ENCODE measurements at places on chromosomes 6 and 20.

DNA sequence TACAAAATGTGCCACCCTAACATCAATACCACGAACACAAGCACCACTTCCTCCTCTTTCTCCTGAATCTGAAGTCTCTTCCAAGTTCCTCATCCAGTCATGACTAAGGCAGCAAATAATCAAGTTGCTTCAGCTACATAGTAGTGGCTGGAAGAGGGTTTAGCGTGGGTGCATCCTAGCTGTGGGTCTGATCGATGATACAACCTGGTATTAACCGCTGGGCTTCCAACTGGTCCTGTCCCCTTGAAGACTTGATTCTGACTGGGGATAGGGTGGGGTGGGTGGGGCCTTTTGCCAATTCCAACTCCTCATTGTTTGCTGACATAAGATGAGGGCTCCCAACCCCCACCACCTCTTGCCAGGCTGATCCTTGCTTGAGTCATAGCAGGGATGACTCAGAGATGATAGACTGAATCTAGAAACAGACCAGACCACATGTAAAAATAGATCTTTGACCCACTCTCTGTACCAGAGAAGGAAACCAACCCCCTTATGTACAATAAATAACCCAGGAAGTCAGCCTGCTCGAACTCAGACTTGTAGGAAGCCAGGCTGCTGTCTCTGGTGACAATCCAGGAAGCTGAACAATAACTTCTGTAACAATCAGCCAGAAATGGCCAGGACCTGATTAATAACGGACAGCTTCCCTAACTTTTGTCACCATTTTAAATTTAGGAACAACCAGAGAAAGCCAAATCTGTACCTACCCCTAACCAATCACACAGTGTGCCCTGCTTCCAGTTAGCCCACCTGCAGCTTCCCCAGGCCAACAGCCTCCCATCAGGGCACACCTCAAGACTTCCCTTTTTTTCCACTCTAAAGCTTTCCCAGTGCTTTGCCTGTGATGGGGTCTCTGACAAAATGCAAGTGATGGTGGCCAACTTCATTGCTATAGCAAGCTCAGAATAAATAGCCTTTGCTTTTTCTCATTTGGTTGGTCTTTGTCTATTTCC, 68.9 kb upstream of the FAM184A start:
- peak; percentile 90 for DNase-seq

GRCh38 chr20:64101731-64102621, 5.4 kb downstream of the NPBWR2 start:
- DNase-seq, result no peak

GRCh38 chr6:53377793-53378192, 29.0 kb upstream of the ELOVL5 start:
- no peak for DNase-seq

GRCh38 chr6:166540631-166541331, 45.7 kb downstream of the RAMACL start:
- no peak for DNase-seq

DNA sequence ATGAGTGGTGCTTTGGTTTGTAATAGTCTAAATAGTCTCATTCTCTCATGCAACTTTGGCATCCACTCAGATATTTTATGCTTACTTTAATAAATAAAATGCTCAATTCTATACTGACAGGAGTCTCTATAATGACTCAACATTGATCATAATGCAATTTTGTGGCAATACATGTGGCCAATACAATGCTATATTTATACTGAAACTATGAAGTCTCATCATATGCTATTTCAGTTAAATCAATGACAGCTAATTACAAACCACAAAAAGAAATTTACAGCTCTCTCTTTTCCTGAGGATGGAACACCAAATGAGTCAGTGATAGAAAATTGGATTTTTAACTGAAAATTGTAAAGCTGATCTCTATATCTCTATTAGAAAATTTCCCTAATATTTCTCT, 77.1 kb downstream of the WASF1 start:
- no peak for DNase-seq

DNA sequence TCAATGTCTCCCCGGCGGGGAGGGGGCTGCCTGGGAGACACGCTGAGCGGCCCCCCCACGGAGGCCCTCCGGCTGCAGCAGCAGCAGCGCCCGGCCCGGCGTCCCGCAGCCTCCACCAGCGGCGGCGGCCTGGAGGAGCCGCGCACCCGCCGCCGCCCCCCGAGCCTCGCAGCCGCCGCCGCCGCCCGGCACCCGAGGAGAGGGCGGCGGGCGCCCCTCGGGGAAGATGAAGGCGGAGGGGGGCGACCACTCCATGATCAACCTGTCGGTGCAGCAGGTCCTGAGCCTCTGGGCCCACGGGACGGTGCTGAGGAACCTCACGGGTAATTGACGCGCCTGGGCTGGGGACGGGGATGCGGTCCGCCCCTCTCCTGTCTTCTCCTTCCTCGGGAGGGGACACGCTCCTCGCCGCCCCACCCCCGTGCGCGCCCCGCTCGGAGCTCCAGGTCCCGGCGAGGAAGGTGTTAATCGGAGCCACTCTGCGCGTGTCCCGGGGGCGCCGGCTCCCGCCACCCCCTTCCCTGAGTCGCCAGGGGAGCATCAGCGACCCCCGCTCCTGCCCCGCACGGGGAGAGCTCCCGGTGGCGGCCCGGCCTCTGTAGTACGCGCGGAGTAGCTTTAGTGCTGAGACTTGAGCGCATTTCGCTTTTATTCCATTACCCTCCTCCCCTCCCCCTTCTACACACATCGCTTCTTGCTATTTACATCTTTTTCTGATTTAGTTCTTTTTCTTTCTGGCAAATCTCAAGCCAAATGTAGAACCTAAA, 686 bp downstream of the TMEM170B start:
- DNase-seq, result no peak

DNA sequence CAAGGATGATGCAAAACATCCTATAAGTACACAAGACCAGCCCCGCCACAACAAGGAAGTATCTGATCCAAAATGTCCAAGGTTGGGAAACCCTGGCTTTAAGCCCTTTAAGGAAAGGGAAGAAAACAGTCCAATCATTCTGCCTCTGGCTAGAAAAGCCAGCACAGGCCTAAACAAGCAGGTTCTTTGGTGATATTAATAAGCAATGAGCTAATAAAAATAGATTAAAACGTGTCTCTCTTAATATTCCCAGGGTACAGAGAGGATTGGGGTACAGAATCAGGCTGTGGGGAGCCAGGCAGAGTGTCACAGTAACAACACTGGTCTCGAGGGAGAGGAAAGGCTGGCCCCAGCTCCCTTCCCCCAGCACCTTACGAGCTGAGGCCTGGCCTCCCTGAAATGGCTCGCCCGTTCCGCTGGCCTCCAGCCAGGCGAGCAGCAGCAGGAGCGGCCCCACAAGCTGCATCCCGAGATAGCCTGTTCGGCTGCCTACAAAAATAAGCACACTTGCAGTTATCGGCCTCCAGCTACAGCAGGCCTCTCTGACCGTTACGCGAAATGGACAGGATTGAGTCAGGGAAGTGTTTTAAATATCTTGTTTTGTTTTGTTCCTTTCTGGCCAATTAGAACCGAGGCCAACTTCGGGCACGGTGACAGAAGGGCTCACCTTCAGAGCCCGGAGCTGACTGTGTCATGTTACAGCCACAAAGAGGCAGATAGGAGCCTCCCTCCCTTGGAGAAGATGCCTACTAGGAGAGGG, 4.0 kb upstream of the ZMYND8 start:
- peak; percentile 100 for DNase-seq

DNA sequence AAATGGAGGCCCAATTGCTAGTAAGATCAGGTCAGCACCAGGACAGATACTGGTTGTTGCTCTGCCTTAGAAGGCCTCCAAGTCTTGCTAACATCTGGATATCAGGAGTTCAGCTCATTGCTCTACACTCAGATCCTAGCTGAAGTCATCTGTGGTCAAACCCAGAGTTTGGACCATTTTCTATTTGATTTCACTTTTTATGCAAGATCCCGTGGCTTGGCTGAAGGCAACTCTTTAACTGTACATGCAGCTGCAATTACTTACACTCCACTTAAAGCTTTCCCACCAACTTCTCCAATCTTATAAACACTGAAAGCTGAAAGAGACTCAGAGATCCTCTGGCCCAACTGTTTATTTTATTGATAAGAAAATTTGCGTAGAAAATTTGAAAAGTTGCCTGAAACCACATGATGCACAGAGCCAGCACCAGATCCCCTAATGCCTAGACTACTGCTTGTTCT, 2.7 kb downstream of the SLC17A2 start:
- DNase-seq, result no peak

- no peak for DNase-seq
Observed at GRCh38 chr20:33000802-33001466, 3.3 kb downstream of the SUN5 start.

- DNase-seq, result no peak
Observed at GRCh38 chr6:20574355-20574754, 40.1 kb downstream of the CDKAL1 start.

DNA sequence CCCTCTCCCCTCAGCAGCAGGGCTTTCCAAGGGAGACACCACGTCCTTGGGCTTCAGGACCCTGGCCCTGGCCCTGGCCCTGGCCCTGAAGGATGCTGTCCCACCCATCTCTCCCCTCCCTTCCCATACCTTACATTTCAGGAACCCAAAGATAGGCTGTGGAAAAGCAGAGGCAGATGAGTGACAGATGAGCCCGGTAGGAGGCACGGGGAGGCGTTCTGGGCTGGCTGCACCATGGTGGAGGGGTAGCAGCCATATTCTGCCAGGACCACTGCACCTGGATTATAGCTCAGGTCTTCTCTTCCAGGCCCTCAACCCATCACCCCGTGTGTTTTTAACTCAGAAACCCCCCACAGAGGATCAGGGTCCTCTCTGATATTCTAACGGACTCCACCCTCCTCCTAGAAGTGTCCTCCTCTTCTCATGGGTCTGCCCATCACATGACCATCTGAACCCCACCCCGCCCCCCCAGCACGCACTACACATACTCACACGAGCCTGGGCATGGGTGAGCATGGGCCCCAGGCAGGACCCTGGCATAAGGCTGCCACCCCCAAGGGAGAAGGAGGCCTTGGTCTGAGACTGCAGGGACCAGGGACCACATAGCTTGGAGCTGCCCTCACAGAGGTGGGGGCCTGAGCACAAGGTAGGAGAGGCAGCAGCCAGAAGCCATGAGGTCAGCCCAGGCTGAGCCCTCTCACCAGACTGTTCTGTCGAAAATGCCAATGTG, 220.8 kb upstream of the CDH4 start:
- DNase-seq, result no peak

DNA sequence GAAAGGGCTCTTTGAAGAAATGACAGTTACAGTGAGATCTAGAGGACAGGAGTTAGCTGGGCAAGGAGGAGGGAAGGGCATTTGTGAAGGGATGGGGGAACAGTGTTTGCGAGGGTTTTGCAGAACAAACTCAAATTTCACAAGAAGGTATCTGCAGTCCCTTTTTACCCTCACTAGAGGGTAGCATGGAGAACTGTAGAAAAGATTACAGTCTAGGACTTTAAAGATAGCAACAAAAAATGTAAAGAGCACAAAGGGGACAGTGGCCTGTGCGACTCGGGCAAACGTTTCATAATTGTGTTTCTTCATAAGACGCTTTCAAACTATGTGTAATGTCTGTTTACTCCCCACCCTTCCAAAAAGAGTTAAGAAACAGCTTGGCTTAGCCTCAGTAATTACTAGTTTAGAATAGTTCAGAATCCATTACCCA, 21.2 kb upstream of the ASXL1 start:
- peak; percentile 70 for DNase-seq

DNA sequence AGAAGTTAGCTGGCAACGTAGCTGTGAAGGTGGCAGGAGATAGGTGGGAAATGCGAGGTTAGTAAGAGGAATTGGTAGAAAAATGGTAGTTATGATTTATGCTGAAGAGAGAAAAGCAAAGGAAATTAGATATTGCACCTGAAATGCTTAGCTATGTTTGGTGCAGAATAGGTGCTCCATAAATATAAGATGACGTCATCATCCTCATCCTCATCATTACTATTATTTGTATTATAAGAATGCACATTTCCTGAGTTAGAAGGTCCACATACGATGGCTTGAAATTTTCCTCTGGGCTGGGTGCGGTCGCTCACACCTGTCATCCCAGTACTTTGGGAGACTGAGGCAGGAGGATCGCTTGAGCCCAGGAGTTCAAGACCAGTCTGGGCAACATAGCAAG, 39.5 kb upstream of the ANGPT4 start:
- DNase-seq, result no peak

DNA sequence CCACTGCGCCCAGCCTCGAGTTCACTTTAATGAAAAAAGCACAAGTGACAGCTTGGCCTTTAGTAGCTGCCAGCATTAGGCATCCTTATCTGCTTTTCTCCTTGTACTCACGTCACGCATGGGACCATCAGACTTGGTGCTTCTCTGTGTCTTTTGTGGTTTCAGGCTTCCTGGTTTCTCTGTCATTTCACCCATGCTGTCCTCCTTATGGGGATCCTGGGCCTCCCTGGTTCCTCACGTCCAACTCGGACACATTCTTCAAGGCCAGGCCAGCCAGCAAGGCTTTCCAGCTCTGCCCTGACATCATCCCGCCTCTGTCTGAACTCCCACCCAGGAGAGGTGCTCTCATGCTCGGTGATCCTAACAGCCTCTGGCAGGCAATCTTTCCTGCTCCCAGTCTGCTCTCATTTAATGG, 83.2 kb downstream of the TIAM2 start:
- peak; percentile 86 for DNase-seq

GRCh38 chr20:63772781-63773518, 33.4 kb downstream of the SLC2A4RG start:
- no peak for DNase-seq

GRCh38 chr6:94955156-94955555, 622.2 kb upstream of the MANEA start:
- no peak for DNase-seq

DNA sequence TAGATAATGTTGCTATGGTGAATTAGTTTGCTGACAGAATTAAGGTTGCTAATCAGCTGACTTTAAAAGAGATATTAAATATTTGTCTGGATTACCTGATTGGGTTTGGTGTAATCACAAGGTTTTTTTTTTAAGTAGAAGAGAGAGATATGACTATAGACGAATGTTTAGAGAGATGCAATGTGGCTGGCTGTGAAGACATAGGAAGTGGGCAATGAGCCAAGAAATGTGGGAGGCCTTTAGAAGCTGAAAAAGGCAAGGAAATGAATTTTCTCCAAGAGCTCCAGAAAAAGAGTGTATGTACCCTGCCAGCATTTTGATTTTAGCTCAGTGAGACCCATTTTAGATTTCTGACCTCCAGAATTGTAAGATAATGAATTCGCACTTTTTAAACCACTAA, 598.3 kb downstream of the PKHD1 start:
- DNase-seq, result no peak

- no peak for DNase-seq
Observed at GRCh38 chr6:43075670-43076463, at the start of gene PTK7. PTK7 (plus strand) TSS chr6:43076314; CDS start chr6:43076489, 175 bp downstream.

DNA sequence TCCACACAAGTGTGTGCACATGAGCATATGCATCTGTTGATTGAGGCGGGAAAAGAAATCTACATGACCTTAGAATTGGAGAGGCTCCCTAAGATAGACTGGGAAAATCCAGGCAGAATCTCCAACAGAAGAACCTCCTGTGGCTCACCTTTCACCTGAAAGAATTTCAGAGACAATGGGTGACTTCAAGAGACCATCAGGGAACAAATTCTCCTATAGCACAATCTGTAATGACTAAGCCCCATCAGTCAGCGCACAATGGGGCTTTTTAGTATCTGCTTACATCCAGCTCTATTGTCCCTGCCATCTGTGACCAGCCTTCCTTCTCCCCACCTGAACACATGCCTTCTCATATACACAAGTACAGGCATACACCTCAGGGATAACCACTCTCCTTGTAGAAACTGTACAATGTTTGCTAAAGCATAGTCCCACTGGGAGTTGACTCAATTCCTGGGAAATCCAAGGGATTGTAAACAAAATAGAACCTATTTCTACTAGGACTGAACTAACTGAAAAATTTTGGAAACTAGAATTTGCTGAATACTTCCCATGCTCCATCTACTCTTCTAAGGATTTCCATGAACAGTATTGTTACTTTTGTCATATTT, 150.8 kb upstream of the STXBP5 start:
- no peak for DNase-seq

GRCh38 chr6:43391440-43392031, 22.1 kb upstream of the ZNF318 start:
- DNase-seq, result peak; percentile 37

Data from hematopoietic multipotent progenitor cell treated with erythropoietin and hydrocortisone succinate and interleukin-3 and kit ligand, for 8 days (in vitro differentiated cells).